Activated CD4-positive, alpha-beta T cell treated with anti-CD3 and anti-CD28 coated beads, Interleukin-2, amount 50 U/mL, for 48 hours (primary cell): ENCODE measurements at places on chromosomes 11 and 22.

- peak; percentile 68 for DNase-seq
Measured at GRCh38 chr11:123454060-123454651, 24.1 kb downstream of the GRAMD1B start.

DNA sequence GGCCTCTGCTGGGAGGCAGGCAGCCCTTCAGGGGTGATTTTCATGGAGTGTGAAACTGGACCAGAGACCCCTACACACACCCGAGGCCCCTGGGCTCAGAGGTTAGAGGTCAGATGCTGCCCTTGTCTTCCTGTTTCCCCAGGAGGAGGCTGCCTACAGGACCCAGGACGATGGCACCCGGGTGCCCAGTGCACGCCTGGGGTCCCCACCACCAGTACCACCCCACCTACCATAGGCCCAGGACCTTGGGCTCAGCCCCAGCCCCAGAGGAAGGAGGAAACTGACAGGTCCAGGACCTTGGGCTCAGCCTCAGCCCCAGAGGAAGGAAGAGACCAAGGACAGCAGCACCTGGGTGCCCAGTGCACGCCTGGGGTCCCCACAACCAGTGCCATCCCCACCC lies 79.2 kb downstream of the BRD1 start:
- no peak for DNase-seq

DNA sequence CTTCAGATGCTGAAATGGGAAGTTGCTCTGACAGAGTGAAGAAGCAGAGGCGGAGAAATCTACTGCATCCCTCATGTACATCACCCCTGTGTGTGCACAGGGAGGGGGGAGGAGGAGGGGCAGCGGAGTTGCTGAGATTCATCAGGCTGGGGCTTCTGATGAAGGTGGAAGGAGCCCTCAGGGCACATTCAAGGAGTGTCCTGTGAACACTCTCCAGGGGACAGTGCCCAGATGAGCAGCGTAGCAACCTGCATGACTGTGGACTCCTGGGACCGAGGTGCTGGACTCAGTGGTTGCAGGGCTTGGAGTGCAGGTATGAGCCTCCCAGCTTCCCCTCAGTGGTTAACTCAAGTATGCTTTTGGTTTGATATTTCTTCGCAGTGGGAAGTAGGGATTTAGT lies 257.8 kb upstream of the B3GAT1 start:
- DNase-seq: no peak

GRCh38 chr11:126162306-126163030 lies 49.0 kb downstream of the RPUSD4 start:
- no peak for DNase-seq

DNA sequence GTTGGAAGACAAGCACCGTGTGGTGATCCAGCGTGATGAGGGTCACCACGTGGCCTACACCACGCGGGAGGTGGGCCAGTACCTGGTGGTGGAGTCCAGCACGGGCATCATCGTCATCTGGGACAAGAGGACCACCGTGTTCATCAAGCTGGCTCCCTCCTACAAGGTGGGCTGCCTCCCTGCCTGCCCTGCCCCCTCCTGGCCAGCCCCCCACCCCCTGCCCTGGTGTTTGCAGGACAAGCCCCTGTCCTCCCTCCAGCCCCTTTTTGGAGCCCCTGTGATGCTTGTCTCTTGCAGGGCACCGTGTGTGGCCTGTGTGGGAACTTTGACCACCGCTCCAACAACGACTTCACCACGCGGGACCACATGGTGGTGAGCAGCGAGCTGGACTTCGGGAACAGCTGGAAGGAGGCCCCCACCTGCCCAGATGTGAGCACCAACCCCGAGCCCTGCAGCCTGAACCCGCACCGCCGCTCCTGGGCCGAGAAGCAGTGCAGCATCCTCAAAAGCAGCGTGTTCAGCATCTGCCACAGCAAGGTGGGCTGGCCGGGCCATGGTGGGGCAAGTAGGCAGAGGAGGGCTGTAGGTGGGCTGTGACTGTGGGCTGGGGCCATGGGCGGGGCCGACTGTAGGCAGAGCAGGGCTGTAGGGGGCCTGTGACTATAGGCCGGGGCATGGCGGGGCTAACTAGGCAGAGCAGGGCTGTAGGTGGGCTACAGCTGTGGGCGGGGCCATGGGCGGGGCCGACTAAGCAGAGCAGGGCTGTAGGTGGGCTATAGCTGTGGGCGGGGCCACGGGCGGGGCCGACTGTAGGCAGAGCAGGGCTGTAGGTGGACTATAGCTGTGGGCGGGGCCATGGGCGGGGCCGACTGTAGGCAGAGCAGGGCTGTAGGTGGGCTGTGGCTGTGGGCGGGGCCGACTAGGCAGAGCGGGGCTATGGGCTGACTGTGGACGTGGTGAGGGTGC lies 13.6 kb downstream of the MUC2 start:
- no peak for DNase-seq

GRCh38 chr11:122345586-122345985 lies 229.6 kb upstream of the BLID start:
- no peak for DNase-seq

- no peak for DNase-seq
Measured at GRCh38 chr22:43331069-43331451, 12.1 kb downstream of the SCUBE1 start.

DNA sequence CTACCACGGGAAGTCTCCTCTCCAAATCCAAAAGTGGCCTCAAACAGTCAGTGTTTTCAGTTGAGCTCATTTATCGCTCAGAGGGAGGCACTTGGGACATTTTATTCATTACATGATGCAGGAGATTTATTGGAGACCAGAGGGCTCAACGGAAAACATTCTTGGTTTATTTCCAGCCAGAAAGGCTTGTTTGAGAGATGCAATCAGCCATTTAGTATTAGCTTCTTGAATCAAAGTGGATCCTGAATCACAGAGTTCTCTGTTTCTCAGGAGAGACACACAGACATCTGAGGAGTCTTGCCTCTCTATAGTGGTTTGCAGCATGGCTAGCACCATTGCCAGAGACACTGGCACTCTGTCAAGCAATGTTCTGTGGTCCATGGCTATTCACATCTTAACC lies 31.5 kb downstream of the CD44 start:
- no peak for DNase-seq

DNA sequence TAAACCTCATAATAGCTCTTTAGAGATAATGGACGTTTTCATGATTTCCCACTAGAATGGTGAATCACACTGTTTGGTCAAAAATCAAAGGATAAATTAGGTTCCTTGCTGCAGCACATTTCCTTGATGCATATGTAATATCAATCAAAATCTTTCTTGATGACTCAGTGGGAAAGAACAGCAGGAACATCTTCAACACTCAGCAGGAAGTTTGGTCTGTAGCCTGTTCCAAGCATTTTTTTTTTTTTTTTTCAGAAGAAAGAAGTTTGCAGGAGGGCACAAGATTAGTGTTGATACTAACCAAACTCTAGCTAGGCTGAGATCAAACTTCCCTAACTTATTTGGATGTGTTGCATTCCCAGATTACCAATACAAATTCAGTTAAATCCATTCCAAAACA lies 1529.8 kb downstream of the FAM181B start:
- no peak for DNase-seq

DNA sequence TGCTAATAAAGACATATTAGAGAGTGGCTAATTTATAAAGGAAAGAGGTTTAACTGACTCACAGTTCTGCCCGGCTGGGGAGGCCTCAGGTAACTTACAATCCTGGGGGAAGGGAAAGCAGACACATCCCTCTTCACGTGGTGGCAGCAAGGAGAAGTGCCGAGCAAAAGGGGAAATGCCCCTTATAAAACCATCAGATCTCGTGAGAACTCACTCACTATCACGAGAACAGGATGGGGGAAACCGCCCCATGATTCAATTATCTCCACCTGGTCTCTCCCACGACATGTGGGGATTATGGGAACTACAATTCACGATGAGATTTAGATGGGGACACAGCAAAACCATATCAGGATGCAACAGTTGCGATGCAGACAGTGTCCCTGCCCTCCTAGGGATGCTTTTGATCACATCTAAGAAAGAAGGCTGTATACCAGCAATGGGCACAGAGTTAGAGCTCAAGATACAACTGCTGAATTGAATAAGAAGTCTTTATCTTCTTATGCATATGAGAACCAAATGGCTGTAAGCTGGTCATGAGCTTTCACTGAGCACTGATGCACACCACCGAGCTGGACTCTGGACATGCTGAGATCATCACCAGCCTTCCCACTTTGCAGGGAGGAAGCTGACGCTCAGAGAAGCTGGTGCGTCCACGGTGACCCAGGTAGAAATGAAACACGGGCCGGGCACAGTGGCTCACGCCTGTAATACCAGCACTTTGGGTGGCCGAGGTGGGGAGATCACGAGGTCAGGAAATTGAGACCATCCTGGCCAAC lies 255.2 kb downstream of the MN1 start:
- DNase-seq: no peak

GRCh38 chr11:350723-351255 lies 18.5 kb upstream of the B4GALNT4 start:
- no peak for DNase-seq

GRCh38 chr11:119592642-119593041 lies 136.4 kb downstream of the NECTIN1 start:
- no peak for DNase-seq

DNA sequence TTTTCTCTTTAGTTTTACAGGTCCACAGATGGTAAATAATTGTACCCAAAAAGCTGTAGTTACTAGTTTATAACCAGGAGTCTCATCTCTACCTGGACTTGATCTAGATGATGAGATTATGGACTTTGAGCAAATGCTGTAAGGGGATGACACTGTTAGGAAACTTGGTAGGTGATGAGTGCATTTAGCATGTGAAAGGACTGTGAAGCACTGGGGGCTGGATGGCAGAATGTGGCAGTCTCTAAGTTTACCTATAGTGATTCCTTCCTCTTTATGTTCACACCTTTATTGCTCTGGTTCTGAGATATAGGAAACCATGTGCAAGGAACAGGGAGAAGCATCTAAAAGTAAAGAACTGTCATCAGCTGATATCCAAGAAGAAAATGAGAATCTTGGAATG lies 230.7 kb upstream of the CHORDC1 start:
- DNase-seq: no peak

DNA sequence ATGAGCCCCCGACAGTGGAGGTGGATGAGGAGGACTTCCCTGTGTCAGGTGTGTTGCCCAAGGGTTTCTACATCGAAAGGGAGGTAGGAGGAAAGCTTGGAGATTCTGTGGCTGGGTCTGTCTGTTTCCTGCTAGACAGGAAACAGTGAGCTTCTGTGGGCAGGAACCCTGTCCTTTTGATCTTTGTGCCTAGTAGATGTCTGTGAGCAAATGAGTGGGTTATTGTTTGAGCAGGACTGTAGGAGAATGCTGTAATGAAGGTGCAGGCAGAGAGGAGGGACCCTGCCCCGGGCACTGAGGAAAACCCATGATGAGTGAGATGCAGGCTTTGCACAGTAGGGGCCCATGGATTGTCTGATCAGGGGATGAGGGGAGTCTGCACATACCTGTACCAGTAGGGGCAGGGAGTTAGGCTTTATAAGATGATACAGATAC lies 14.0 kb downstream of the USP35 start:
- peak; percentile 36 for DNase-seq

DNA sequence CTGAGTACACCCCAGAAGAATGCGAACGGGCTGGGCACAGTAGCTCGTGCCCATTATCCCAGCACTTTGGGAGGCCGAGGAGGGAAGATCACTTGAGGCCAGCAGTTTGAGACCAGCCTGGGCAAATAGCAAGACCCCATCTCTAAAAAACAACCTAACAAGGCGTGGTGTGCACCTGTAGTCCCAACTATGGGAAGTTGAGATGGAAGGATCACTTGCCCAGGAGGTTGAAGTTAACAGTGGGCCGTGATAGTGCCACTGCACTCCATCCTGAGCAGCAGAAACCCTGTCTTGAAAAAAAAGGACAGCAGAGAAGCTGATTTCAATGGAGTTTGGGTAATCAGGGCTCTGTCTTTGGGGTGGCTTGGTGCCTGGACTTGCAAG lies 3.3 kb downstream of the RPLP2 start:
- DNase-seq: no peak

- DNase-seq: no peak
Measured at GRCh38 chr11:117313091-117313490, 3.0 kb downstream of the BACE1 start.

DNA sequence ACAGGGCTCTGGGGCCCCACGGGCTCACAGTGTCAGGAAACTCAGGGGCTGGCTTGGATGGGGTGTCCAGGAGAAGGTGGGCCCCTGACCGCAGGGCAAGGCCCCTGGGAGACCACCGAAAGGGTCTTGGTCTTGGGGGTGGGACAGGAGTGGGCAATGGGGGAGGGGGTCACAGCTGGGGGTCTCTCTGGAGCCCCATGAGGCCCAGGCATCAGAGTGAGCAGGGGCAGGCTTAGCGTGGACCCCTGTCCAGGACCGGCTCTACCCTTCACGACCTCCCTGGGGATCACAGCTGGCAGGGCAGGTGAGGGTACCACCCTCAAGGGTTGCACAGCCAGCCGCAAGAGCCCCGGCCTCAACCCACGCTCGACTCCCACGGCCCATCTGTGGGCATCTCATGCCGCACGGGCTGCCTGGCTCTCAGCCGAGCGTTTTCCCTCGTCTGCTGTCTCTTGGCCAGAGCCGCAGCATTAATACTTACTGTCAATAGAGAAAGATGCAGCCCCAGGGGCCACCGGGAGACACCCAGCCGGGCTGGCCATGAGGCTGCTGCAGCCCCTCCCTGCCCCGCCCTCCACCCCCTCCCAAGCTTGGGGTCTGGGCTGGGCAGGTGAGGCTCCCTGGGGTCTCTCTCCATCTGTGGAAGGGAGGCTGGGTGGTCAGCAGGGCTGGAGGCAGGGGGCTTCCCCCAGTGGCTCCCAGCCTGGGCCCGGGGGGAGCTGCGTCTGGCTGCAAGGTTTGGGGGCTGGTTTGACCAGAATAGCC lies 662 bp downstream of the MUC5B start:
- no peak for DNase-seq
